ENCODE measurements at places on chromosomes 7 and 10.

DNA sequence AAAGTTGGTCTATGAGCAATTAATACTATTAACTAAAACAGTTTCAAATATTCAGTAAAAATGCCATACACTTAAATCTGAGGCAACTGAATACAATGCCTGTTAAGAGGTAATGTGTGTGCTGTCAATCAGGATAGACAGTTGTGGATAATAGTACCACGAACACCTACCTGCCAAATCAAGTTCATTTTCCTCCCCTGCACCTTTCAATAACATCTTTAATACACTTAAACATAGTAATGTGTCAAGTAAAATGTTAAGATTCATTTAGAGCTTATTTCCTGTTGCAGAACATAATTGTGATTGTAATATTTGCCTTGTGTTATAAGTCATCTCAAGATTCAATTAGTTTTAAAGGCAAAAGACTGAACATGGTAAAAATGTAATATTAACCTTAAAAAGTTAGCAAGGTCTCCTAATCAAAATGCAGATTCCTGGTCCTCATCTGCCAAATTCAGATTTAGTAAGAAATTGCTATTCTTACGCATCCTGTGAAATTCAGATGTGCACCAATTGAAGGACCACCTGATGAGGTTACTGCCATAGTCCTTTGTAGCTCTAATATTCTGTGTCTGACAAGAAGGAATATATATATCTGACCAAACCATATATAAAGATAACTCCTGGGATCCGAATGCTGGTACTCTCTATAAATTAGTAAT lies 37.1 kb downstream of the COL1A2 start:
- no peak for DNase-seq

DNA sequence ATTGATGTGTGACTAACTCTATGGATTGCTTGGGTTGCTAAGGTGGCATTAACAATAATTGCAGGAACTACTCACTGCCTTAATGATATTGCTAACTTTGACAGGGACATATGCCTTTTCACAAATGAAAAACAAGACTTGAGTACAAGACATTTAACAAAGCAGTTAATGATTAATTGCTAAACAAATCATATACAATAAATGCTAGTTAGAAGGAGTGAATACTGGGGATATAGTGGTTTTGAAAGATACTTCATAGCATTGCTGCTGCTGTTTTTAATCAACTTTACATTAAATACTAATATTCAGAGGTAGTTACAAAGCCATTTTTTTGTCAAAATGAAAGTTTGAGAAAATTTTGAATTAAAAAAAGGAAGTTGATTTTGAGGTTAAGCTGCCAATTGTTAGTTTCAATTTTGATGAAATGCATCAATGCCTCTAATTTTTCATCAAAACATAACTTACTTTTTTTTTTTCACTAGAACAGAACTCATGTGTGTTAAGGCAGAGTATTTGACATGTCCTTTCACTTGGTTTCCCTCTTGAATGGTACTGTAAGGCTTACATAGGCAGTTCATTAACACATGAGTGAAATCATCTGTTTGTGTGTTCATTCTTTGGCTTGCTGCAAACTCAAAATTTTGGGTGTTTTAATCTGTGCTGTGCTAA lies 106.2 kb upstream of the SEMA3D start:
- no peak for DNase-seq

DNA sequence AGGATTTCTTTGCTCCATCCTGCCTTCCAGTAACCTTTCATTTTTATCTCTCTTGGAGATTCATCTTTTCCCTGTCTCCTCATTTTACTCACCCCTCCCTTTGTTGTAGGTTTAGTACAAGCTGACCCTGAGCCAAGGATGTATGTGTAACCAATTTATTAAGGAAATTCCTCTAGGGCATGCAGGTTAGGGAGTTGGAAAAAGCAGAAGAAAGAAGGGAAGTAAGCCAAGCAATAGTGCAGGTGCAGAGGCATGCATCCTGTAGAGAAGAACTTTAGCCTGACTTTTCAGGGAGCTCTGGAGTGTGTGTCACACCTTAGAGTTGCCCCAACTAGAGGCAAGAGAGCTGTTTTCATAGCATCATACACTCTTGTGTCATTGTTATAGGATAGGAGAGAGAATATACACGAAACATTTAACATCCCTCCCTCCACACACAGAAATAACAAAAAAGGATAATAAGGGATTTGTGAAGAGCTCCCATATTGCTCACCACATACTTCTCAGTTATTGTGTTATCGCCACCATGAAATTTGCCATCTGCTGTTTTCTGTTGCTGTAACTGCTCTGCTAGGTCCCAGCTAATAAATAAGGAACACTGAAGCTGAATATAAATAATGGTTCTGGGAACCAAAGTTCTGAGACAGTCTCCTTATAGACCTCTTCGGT lies 21.8 kb upstream of the SEMA3C start:
- no peak for DNase-seq

GRCh38 chr7:74084722-74085578 lies 1.3 kb downstream of the LIMK1 start:
- no peak for DNase-seq

- no peak for DNase-seq
Measured at GRCh38 chr7:17369691-17370426, 71.4 kb downstream of the AHR start.

All from hematopoietic multipotent progenitor cell treated with erythropoietin and hydrocortisone succinate and interleukin-3 and kit ligand, for 15 days (in vitro differentiated cells).